ENCODE measurements at places on chromosomes 7 and 10. TPM values are rescaled to one million over a fixed set of nuclear protein-coding genes. Genes with fewer than 3 reads are reported as not detected.

DNA sequence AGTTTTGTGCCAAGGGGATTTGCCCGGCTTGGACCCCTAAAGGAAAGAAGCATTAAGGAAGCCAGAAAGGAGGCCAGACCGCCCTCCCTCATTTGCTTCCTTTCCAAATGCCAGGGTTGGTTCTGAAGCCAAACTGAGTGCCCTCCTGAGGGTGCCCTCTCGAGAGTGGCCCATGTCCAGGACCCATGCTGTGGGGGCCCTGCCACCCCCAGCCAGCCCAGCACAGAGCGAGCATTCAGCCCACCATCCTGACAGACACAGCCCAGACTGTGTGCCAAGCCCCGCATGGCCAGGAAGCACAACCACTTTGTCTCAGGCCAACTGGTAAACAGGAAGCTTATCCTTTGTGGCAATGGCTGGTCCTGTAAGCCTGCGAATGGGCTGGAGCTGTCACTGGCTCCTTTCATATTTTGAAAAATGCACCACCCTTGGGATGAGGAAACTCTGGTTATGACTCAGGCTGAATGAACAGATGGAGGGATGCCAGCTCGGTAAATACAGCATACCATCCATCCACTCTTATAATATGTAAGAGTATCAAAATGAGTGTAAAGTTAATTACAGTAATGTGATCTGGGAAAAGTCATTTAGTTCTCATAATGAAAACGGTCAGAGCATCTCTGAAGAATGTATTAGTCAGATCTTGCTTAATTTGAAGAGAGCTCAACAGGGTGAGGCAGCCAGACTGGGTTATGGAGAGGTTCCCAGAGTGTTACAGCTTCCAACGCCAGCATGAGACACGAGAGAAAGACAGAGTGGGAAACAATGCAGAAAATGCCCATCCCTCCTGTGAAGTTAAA is 65.0 kb downstream of the STK17A start:
- no peak overlapping the region for H3K4me3 ChIP-seq
- no peaks in the 10 kb centered on the region for H3K27me3 ChIP-seq
- no peaks in the 10 kb centered on the region for H3K36me3 ChIP-seq
- DNase-seq, result peak; percentile 25
- H3K4me1 ChIP-seq, result peaks cover 62% of the 10 kb centered on the region

DNA sequence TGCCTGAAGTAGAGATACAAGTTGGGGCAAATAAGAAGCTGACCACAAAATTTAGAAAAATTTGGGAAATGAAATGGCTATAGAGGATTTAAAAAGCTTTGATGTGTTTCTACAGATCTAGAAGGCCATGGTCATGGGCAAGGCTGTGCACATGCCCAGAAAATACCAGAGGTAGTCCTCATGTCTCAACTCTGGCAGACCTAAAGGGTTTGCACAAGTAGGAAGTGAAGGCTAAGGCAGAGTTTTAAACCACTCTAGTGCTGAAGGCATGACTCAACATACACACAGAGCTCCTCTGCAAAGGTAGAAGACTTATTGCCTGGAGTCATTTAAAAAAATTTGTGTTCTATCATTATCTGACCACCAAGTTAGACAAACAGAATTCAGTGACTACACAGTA is 364.6 kb downstream of the CCSER2 start:
- no peak overlapping the region for H3K27ac ChIP-seq
- H3K4me1 ChIP-seq, result no peaks in the 10 kb centered on the region
- DNase-seq, result no peak

- H3K36me3 ChIP-seq, result no peaks in the 10 kb centered on the region
- no peaks in the 10 kb centered on the region for H3K27me3 ChIP-seq
- H3K27ac ChIP-seq, result no peak overlapping the region
- H3K4me3 ChIP-seq, result no peak overlapping the region
- no peaks in the 10 kb centered on the region for H3K4me1 ChIP-seq
Observed at GRCh38 chr7:103598326-103598905, 152.4 kb upstream of the SLC26A5 start.

DNA sequence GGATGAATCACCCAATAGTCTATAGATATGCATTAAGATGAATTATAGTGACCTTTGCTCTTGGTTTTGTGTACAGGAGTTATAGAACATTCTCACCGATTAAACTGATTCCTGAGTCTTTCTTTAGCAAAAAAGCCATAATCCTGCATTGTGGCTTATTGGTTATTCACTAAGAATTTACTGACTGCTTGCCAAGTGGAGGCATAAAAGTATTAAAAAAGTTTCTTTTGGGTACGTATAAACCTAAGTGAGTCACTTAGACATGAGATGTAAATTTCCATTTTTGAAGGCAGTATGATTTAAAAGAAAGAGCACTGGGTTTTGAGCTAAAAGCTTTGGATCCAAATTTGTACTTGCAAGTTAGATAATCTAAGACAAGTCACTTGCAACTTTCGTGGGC is 100.7 kb downstream of the CDK6 start:
- no peak overlapping the region for H3K27ac ChIP-seq
- H3K36me3 ChIP-seq, result no peaks in the 10 kb centered on the region
- DNase-seq, result no peak
- no peak overlapping the region for H3K4me3 ChIP-seq
- H3K4me1 ChIP-seq, result peaks cover 4% of the 10 kb centered on the region
- H3K27me3 ChIP-seq, result no peaks in the 10 kb centered on the region

GRCh38 chr10:47450442-47450841 is 33.5 kb downstream of the ANXA8 start:
- DNase-seq, result no peak
- no peaks in the 10 kb centered on the region for H3K36me3 ChIP-seq
- H3K27ac ChIP-seq, result no peak overlapping the region
- H3K4me1 ChIP-seq, result no peaks in the 10 kb centered on the region
- H3K4me3 ChIP-seq, result no peak overlapping the region
- H3K27me3 ChIP-seq, result no peaks in the 10 kb centered on the region

DNA sequence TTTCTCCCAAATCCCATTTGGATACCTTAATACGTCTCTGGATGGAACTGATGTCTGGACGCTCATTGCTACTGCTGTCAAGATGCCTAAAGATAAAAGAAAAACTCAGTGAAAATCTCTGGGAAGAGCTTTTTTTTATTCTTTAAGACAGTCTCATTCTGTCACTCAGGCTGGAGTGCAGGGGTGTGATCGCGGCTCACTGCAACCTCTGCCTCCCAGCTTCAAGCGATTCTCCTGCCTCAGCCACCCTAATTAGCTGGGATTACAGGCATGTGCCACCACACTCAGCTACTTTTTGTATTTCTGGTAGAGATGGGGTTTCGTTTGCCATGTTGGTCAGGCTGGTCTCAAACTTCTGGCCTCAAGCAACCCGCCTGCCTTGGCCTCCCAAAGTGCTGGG is 102.2 kb downstream of the NT5C2 start:
- no peak overlapping the region for H3K27ac ChIP-seq
- no peak overlapping the region for H3K4me3 ChIP-seq
- no peak for DNase-seq
- H3K36me3 ChIP-seq, result peaks cover 84% of the 10 kb centered on the region
- H3K4me1 ChIP-seq, result no peaks in the 10 kb centered on the region

DNA sequence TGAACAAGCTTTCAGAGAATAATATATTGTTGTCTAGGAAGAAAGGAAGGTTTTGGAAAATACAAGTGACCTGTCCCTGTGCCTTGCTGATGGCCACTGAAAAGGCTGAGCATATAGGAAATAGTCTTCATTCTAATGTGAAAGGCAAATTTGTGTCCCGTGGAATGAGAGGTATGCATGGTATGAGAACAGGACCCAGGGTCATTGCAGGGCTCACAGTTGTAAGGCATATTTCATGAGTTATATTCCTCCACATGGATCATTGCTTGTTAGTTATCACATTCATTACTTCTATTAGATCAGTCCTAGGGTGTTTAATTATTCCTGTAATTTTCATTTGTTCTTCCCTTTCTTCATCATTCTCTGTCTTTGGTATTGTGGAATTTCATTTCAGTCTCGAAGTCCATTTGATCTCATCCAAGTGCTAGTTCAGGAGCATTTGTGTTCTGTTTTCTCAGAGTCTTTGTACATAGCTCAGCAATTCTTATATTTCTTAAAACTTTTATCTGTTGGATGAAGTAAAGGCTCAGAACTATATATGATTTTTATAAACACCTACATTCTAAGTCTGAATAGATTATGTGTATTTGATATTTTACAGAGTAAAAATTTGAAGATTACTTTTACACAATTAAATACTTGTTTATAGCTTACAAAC is 39.4 kb upstream of the ARHGAP21 start:
- H3K27me3 ChIP-seq, result no peaks in the 10 kb centered on the region
- no peak for DNase-seq
- no peak overlapping the region for H3K27ac ChIP-seq

DNA sequence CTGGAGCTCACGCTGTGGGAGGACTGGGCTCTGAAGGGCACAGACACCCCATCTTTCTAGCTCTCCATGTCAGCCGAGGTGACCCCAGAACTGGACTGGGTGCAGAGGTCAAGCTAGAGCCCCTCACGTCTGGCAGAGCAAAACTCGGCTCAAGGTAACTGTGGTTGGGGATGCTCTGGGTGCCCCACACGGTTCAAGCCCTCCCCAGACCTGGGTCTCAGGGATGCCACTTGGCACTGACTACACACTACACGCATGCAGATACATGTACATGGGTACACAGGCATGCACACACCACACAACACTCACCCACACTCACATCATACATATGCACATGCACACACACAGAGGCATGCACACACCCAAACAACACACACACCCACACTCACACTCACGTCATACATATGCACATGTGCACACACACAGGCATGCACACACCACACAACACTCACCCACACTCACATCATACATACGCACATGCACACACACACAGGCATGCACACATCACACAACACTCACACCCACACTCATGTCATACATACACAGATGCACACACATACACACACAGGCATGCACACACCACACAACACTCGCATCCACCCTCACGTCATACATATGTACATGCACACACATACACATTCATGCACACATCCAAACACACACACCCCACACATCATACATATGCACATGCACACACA is 219.3 kb downstream of the DNAJB6 start:
- H3K27me3 ChIP-seq, result no peaks in the 10 kb centered on the region
- no peak overlapping the region for H3K4me3 ChIP-seq
- H3K27ac ChIP-seq, result no peak overlapping the region
- H3K4me1 ChIP-seq, result no peaks in the 10 kb centered on the region

- H3K27me3 ChIP-seq, result no peaks in the 10 kb centered on the region
- H3K27ac ChIP-seq, result no peak overlapping the region
- no peaks in the 10 kb centered on the region for H3K36me3 ChIP-seq
- DNase-seq, result no peak
Observed at GRCh38 chr7:67843001-67843565, 846.5 kb downstream of the TYW1 start.

DNA sequence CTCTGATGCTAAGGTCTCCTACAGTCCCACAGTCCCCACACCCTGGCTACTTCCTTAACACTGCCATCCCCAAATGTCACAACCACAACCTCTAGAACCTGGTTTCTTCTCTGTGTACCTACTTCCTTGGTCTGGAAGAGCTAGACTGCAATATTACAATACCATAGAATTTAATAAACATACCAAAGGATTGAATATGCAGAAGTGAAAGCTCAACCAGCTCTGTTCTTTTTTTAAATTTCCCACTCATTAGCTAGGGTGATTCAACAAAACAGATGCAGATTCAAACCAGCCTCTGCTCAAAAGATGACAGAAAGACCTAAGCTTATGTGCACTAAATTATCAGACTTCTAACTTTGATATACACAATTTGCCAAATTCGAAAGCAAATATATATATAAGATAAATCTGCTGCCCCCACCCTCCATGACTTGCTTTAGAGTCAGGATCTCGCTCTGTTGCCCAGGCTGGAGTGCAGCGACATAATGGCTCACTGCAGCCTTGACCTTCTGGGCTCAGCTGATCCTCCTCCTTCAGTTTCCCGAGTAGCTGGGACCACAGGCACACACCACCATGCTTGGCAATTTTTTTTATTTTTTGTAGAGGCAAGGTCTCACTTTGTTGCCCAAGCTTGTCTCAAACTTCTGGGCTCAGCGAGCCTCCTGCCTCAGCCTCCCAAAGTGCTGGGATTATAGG is 212.6 kb downstream of the CHCHD3 start:
- no peaks in the 10 kb centered on the region for H3K27me3 ChIP-seq
- H3K4me3 ChIP-seq, result no peak overlapping the region
- no peak for DNase-seq

GRCh38 chr7:45057878-45058277 is 30.9 kb downstream of the NACAD start:
- H3K36me3 ChIP-seq, result no peaks in the 10 kb centered on the region
- H3K4me3 ChIP-seq, result no peak overlapping the region
- no peaks in the 10 kb centered on the region for H3K4me1 ChIP-seq
- H3K27ac ChIP-seq, result no peak overlapping the region

- no peaks in the 10 kb centered on the region for H3K36me3 ChIP-seq
- no peaks in the 10 kb centered on the region for H3K27me3 ChIP-seq
- DNase-seq, result no peak
- no peak overlapping the region for H3K27ac ChIP-seq
Observed at GRCh38 chr10:588246-589165, 101.0 kb downstream of the DIP2C start.

- H3K4me3 ChIP-seq, result no peak overlapping the region
- H3K4me1 ChIP-seq, result no peaks in the 10 kb centered on the region
- DNase-seq, result no peak
- H3K36me3 ChIP-seq, result no peaks in the 10 kb centered on the region
- H3K27ac ChIP-seq, result no peak overlapping the region
Observed at GRCh38 chr7:134752006-134752760, 27.3 kb upstream of the CALD1 start.

DNA sequence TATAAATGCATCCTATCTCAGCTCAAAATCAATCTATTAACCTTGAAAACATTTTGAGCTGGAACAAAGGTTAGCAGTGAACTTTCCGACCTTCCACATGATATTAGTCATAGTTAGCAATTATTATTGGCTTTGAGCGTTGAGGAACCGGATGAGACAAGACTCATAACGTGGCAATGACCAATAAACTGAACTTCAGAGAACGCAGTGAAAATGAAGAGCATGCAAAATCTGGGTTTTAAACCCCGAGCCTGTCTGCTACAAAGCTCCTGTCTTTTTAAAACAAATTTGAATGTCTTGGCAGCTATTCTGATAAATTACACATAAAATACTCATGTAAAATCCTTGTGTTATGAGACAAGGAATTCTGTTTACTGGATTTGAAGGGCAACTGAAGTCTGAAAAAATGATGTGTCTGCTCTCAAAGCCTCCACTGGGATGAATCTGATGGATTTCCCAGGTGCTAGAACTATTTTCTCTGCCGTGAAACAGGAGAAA is 74.7 kb upstream of the ITGB1 start:
- H3K4me3 ChIP-seq, result no peak overlapping the region
- no peak overlapping the region for H3K27ac ChIP-seq
- no peak for DNase-seq
- no peaks in the 10 kb centered on the region for H3K27me3 ChIP-seq
- H3K4me1 ChIP-seq, result no peaks in the 10 kb centered on the region

DNA sequence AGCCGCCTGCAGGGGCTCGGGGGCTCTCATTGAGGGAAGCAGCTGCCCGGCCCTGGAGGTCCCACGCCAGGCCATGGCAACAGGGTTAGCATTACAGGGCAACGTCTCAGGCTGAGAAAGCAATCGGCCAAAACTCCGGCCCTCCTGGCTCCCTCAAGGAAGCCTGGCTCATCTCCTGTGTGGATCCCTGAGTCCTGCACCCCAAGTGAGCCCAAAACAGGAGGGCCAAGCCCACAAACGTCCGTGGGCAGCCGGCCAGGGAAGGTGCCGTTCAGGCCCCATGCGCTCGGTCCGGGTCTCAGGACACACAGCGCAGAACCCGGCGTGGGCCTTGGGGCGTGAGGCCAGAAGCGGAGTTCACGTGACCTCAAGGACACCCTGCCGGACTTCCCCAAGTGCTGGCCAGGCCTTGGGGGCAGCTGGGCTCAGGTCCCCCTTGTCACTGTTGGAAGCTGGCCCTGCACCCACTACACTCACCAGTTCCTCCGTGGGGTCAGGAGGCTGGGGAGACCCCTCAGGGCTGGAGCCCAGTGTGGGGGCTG is 8.0 kb upstream of the PWWP2B start:
- peak; percentile 69 for DNase-seq
- no peak overlapping the region for H3K4me3 ChIP-seq
- no peaks in the 10 kb centered on the region for H3K36me3 ChIP-seq

The ENKUR gene
- 0.33 TPM for total RNA-seq

The GPNMB gene
- total RNA-seq, result 31.4 TPM

The CHN2 gene
- 11.7 TPM for total RNA-seq

Data from thyroid gland (tissue), 4 donors.